NCI-H345 (cell line): ENCODE measurements at places on chromosomes 7 and 10.
A peak's percentile ranks its signal among the peaks of the same experiment; 100 is the strongest.

- no peak for DNase-seq
Measured at GRCh38 chr10:48523212-48523819, 81.6 kb downstream of the ARHGAP22 start.

DNA sequence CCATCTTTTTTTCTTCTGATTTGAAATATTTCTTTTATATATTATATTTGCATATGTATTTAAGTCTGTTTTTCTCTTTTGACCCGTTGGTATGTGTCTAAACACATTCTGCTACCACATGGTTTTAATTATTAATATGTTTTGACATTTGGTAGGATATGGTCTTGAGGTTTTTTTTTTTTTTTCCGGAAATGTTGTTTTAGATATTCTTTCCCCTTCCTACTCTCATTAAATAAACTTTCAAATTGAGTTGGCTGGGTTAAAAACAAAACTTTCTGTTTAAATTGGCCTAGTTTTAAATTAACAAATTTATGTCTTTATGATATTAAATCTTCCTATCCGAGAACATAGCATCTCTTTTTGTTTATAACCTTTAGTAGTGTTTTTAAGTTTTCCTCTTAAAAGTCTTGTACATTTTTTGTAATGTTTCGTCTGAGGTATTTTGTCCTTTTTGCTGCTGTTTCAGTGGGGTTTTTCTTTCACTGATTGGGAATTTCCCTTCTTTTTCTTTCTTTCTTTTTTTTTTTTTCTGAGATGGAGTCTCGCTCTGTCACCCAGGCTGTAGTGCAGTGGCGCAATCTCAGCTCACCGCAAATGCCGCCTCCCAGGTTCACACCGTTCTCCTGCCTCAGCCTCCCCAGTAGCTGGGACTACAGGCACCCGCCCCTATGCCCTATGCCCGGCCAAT lies 25.4 kb downstream of the STAM start:
- DNase-seq = no peak

DNA sequence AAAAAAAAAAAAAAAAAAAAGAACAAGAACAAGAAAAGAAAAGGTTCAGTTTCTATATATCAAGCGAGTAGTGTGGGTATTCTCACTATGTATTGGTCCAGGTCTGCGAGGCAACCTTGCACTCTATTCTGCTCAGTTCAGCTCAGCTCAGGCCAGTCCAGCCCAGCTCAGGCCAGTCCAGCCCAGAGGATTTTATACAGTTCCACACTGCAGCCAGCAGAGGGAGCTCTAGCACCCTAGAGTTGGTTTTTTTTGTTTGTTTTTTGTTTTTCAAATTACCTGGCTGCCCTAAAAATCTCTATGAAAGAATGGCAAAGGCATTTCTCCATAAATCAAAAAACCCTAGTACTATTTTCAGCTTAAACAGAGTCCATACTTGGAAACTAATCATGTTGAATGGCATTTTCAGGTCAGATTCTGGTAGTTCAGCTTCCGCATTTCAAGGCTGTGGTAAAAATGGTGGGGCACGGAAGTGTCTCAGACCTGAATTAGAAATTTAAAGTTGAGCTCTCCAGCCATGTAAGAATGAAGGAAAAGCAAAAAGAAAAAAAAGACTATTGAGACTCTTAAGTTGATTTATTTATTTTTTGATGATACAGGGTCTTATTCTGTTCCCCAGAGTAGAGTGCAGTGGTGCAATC lies 55.2 kb upstream of the GSDME start:
- peak; percentile 59 for DNase-seq

DNA sequence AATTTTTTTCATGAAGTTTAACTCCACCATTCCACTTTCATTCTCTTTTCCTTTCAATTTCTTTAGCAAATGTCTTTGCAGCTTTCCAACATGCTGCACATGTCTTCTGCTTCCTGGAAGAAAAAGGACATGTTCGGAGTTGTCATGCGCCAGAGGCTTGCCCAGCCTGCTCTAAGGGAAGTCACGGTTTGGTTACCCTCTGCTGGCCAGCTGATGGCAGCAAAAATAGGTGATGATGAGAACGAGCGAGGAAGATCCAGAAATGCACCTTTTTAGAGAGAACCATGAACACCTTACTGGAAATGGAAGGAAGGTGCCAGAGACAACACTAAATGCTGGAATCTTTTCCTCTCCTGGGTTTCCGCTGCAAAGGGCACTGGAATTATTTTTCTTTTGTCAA lies 4.9 kb upstream of the ZSCAN21 start:
- DNase-seq = no peak
